ENCODE measurements at places on chromosomes 16 and 17.

- no peak for DNase-seq
Observed at GRCh38 chr16:4006397-4006999, 109.7 kb downstream of the ADCY9 start.

- DNase-seq: peak; percentile 60
Observed at GRCh38 chr16:74275031-74275636, 21.5 kb upstream of the PSMD7 start.

DNA sequence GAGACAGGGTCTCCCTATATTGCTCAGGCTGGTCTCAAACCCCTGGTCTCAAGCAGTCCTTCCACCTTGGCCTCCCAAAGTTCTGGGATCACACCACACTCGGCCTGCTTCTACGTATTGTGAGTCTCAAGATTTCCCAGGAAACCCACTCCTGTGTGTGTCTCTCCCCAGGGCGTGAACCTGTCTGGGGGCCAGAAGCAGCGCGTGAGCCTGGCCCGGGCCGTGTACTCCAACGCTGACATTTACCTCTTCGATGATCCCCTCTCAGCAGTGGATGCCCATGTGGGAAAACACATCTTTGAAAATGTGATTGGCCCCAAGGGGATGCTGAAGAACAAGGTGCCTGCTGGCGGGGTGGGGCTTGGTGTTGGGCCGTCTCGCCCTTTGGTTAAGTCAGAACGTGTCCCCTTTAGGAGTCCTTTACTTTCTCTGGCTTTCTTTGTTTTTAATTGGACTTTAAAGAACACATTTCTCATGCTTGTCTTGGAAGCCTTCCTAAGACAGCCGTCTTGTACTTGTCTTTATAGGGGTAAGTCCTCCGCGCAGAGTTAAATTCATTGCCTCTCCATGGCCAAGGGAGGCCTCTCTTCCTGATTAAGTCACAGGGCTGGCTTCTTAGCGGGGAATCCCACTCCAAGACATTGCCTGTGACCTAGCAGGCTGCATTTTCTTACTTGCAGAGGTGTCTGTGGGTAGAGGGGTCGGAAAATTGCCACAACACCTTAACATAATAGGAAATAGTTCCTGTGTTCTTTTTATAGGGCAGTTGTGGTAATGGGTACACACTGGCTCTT lies 136.4 kb downstream of the ABCC6 start:
- DNase-seq: no peak

DNA sequence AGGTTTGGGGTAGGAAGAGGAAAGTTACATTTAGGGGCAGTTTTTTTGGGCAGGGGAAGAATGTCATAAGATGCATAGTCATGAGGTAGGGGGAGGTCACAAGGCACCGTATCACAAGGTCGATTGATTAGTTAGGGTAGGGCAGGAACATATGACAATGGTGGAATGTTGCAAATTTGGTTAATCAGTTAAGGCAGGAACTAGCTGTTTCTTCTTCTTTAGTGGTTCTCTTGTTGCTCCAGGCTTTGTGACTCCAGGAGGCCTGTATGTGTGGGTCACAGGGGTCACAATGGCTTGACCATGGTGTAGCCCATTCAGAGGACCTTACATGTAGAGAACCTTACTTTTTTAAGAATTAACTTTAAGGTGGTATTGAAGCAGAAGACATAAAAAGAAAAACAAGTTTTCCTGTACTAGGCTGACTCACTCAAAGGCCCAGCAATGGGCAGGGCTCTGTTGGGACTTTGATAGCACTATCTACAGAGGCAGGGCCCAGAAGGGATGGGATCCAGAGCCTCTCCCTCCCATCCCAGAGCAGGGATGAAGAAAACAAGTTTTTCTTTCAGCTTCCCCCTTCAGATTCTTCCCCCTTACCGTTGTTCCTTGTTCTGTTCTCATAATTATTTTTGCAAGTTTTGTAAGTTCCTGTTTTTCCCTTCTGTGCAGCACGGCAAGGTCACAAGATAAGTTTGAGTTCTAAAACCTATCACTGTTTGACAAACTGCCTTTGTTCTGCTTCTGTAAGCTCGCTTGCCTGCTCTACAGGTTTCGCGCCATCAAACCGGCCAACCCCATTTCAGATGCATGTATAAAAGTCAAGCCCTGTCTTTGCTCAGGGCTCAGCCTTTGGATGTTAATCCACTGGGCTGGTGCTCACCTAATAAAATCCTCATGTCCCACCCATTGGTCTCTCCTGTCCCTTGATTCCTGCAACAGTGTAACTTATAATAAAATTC lies 45.8 kb upstream of the ATF7IP2 start:
- DNase-seq: peak; percentile 88

GRCh38 chr17:75827308-75828075 lies 16.7 kb downstream of the UNC13D start:
- peak; percentile 67 for DNase-seq

DNA sequence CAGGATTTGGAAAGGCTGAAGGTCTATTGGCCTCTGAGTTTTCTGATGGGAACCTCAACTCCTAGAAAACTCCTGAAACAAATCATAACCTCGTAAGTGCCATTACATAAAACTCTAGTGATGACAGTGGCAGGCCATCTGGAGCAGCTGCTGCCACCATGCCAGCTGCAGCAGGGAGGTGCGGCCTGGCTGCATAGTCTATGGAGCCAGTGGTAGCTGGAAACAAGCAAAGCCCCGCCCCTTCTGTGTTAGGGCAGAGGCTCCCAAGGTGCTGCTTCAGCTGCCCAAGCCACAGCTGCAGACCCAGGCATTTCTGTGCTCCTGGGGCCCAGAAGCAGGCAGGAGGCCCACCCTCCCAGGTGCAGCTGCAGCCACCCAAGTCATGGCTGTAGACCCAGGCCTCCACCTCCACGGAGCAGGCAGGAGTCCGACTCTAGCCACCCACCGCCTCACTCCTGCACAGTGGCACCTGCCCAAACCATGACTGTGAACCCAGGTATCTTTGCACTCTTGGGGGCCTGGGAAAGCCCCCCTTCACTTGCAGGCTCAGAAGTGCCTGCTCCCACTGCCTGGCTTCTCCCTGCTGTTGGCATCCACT lies 254.1 kb upstream of the KCNJ16 start:
- DNase-seq: no peak

- DNase-seq: no peak
Observed at GRCh38 chr17:82677353-82677925, 21.1 kb downstream of the RAB40B start.

GRCh38 chr17:48255759-48256158 lies 148.2 kb downstream of the SNX11 start:
- DNase-seq: no peak

DNA sequence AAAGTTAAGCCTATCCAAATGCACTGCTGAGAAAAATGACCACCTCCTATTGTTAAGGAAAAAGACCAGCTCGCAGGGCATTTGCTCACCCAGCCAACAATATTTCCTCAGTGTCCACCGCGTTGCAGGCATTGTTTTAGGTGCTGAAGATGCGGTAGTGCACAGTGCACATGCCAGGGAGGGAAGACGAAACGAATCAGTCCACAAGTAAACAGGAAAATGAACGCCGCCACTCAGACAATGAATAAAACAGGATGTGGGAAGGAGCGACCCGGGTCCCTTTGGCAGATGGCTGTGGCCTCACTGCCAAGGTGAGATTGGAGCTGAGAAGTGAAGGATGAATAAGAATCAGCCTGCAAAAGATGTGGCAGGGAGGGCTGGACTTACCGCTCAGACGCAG lies 249.2 kb downstream of the FOXL1 start:
- no peak for DNase-seq

GRCh38 chr16:49465661-49466528 lies 92.3 kb downstream of the C16orf78 start:
- DNase-seq: no peak

DNA sequence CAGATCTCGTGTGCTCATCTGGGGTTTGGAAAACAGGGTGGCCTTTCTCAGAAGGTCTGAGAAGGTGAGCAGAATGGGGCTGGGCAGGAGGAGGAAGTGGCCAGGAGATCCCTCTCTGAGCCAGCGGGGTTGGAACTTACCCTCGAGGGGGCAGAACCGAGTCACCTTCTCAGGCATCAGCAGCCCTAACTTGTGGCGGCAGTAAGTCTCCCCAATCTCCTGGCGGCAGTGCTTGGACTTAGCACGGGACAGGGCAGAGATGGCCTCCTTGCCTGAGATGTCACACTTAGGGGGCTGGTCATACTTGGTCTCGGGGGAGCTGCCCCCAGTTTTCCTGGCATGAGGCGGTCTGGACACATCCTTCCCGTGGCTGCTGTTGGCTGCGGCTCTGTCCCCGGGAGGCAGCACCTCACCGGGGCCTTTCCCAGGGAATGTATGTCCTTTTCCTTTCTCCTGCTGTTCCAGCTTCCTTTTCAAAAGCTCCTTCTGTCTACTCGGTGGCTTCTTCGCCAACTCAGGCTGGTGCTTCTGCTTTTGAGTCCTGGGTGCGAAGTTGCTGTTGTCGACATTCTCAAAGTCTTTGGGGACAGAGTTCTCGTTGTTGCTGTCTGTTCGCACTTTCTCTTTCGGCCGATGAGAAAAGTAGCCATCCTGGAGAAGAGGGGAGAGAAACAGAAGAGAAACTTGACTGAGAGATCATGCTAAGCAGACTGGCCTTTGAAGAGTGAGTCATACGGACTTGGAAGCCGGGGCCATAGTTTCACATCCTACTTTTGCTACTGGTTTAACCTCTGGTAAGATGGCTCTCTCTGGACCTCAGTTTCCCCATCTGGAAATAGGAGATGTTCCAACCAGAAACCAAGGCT lies 211.7 kb downstream of the XYLT1 start:
- DNase-seq: no peak

GRCh38 chr16:31064882-31065461 lies 9.1 kb downstream of the ZNF668 start:
- no peak for DNase-seq

DNA sequence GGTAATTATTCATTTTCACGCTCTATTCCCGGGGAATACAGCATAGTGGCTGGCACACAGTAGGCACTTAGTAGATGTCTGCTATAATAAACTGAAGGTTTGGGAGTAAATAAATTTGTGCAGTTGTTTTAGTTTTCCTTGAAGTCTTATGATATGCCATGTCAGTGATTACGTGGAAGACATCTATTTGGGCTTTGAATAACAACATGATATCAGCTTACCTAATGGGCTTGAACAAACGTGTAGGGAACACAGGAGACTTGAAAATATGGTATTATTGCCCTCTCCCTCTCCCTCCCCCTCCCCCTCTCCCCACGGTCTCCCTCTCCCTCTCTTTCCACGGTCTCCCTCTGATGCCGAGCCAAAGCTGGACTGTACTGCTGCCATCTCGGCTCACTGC lies 36.3 kb upstream of the NETO2 start:
- no peak for DNase-seq

- DNase-seq: no peak
Observed at GRCh38 chr17:33980193-33980592, 274.9 kb upstream of the CCL2 start.

- DNase-seq: no peak
Observed at GRCh38 chr16:23505180-23505665, 5.1 kb downstream of the GGA2 start.

GRCh38 chr16:23712976-23713375 lies at the start of gene ERN2:
Gene ERN2, minus strand, starts transcription at chr16:23713222. Its CDS starts 35 bp downstream, at chr16:23713187.
- DNase-seq: no peak

DNA sequence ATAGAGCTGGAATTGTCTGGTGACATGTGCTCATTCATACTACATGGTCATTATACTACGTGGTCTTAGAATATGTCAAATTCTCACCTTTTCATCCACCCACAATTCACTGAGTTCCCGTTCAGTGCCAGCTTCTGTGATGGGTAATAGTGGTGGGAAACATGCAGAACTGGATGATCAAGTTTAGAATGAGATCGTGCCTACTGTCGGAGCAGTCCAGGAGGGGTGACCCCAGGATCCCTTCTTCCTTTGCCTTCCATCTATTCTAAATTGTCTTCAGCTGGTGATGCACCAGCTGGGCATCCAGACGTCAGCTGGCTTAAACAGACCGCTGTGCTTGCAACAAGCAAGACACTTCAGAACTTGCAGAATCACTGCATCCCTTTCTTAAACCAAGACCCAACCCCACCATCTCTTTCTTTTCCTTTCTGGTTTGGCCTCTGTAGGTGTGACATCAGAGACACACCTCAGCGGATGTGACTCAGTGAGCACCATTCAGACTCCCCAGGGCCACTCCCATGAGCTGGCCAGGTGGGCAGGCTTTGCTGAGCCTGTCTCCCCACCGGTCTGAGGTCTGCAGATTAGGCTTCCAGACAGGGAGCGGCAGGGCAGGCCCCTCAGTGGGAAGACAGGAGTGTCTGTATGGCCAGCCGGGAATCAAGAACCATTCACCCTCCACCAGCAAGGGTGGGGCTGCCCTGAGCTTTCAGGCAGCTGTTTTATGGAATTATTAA lies 18.1 kb downstream of the C17orf100 start:
- no peak for DNase-seq

- peak; percentile 13 for DNase-seq
Observed at GRCh38 chr16:84397090-84397489, 28.8 kb downstream of the ATP2C2 start.

GRCh38 chr17:4417129-4417667 lies 16.5 kb upstream of the SPNS3 start:
- DNase-seq: no peak

DNA sequence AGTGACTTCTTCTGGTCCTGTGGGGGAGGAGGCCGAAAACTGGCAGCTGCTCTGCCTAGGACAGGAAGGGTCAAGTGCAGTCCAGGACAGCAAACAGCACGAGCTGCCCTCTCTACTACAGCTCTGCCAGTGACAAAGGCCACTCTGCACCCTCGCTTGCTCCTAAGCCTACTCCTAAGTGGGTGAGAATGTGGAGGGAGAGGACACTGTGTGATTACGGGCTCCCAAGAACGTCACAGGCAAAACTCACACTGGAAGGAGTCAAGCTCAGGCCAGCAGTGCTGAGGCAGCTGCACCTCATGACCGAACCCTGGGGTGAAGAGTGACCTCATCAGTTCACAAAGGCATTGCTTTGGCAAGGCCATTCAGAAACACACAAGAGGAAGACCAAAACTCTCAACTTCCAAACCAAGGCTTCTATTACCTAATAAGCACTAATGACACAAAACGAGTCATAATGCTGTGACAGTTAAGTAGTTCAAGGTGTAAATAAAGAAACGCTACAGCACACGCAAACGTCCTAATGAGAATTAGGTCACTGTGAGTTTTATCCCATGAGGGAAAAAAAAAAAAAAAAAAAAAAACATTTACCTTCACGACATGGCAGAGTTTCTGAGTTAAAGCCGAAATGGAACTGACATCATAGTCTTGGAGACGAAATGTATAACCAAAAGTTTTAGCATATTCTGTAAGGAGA lies 35.1 kb downstream of the MARF1 start:
- no peak for DNase-seq

- no peak for DNase-seq
Observed at GRCh38 chr16:11491524-11491923, 95.2 kb downstream of the LITAF start.

DNA sequence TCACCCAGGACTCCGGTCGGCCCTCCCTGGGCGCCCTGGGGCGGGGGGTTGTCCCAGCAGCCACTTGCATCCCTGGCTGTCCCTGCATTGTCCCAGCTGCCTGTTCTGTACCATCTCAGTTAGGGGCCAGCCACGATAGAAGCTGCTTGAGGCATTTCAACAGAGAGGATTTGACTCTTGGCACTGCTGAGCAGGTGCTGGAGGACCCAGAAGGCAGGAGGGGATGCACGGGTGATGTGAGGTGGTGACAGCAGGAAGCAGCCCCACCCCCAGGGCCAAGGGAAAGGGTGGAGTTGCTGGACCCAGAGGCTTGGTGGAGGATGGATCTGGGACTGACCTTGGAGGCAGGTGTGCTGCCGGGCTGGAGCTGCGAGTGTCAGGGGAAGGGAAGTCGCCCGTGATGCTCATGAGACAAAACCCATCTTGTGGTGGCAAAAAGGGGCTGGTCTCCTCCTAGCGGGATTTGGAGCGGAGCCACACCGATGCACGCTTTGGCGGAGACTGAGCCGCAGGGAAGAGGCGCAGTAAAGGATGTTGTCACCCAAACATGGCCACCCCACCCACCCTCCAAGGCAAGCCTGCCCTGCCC lies 188.0 kb upstream of the GSE1 start:
- DNase-seq: no peak
